ENCODE measurements at places on chromosomes 4 and X.

DNA sequence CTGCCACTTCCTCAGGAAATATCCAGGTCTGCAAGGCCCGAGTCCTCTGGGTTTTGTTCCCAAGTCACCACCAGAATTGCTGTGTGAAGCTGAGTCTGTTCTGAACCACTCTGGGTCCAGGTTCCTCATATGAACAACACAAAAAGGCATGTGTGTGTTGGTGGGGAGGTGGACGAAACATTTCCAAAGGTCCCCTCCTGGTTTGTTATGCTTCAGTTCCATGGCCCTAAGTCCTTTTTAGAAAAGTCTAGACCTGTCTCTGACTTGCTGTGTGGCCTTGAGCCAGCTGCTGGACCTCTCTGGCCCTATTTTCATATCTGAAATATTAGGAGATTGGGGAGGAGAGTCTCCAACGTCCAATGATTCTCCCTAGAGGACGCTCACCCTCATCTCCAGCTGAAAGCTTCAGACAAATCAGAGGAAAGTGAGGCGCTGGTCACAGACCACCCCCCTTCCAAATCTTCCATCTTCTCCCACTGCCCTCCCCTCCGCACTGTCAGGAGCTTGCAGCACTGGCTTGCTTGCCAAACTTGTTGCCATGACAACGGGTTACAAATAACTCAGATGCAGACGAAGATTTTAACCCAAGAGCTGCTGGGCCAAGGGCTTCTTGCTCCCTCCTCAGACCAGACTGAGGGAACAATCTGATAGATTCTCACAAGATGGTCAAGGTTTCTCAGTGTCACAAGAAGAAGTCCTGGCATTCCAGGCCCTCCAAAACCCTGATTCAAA, 64.5 kb downstream of the SMC1A start:
- no peak for DNase-seq

DNA sequence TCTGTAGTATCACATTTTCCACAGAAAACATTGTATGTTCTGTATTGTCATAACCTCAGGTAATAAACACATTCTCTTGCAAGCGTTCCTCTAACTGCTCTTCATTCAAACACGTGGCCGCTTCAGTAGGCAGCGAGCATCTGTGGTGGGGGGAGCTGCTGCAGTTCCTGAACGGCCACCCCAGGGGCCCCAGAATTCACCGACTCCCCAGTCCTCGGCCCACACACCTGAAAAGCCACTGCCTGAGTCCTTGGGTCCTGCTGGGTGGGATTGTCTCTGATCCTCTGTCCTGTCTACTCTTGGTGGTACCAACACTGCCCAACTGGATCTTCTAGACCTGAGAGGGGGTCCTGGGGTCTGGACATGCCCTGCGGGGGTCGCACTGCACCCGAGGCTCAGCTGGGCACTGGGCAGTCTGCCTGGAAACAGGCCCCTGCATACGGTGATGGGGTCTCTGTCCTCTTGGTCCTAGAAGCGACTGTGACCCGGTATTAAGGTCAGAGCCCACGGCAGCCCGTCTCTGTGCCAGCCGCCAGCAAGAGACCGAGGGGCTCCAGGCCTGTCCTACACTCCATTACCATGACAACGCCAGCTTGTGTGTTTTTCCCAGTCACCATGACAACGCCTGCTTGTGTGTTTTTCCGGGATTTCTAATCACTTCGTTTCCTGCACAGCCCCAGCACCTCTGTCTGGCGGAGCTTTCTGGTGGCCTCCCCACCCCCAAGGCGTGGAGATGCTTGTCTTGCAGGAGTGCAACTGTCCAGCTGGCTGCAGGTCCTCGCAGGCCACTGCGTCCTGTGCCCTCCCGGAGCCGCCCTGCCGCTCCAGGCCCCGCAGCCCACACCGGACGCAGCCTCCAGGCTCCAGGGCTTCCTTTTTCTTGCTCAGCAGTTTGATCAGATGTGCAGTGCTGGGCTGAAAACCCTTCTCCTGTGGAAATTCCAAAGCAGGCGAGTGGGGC, 16.0 kb downstream of the CTBP1 start:
- no peak for DNase-seq

DNA sequence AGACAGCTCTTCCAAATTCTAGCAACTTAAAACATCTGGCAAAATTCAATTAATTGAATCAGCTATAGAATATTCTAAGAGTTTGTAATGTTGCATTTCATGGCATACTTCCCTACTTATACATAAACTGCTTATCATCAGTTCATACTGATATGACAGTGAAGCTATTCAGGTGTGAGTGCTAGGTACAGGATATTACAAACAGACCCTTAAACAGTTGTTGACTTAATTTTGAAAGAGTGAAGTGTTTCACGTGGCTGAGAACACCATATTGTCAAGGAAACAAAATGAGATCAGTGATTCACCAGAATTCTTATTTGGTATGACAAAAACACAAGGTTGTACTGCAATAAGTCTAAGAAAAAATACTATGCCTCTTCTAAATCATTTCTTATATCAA, 27.4 kb downstream of the CENPU start:
- DNase-seq: no peak

DNA sequence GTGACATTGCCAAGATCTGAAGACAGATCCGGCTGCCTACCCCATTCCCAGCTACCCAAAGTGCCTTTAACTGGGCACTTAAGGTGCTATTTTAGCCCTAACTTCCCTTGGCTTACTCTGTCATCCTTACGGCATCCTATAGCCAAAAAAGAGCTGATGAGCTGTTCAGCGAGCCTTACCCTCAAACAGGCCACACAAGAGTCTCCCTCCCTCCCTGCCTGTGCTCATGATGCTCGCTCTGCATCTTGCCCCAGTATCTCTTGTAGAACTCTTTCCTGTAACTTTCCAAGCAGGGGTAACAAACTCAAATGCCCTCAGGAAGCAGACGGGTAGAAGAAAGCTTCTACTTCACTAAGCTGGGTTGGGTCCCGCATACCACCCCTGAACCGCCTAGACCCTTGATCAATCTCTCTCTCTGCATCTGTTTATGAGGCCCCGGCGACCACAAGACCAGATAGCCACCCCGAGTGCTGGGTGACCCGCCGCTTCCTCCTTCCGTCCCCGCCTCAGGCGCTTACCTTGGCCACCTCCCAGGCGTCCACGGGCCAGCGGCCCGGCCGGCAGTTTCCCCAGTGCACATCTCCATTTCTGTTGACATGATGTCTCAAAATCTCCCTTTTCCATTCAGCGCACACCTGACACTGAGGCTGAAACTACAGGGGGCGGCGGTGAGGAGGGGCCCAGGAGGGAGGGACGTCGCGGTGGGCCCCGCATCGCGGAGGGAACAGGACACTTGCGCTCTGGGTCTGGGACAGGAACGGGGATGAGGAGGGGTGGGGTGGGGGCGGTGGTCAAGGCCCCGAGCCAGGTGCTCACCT, 663 bp downstream of the CXorf38 start:
- no peak for DNase-seq

DNA sequence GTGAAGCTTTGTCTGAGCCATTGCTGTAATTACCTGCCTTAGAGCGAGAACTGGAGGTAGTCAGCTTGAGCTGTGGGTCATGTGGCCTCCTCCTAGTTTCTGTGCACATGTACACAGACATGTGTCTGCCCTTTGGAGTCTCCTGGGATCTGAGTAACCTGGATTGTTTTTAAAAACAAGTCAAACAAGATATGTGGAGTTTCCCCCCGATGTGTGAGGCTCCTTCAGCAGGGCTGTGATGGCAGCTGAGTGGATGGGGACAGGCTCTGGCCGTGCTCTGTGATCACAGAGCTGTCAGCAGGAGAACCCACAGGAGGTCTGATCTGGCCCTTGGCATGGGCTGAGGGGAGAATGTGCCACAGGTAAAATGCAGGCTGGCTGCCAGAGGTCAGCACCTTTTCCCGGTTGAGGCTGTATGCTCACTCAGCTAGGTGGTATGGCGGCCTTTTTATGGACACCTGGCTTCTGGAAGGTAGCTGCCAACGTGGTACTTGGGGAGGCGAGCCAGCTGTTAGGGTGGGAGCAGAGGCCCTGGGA, 38.4 kb downstream of the NOP14 start:
- no peak for DNase-seq

GRCh38 chr4:16289897-16290554, 63.8 kb upstream of the TAPT1 start:
- DNase-seq: no peak

DNA sequence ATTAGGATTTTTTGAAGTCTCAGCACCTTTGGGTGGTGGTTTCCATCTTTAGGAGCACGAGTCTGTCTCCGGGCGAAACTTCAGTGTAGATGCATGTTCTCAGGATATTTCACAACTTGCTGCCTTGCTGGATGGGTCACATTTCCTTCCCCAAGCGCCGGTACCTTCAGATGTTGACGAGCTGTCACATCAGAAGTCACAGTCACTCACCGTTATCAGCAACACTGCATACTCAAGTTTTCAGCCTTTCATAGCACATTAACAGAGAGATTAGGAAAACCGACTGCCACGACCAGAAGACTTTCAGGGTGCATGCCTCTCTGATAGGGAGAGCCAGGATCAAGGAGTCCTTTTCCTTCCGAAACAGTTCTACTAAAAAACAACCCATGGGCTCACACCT, 77.8 kb downstream of the SHROOM2 start:
- DNase-seq: no peak

DNA sequence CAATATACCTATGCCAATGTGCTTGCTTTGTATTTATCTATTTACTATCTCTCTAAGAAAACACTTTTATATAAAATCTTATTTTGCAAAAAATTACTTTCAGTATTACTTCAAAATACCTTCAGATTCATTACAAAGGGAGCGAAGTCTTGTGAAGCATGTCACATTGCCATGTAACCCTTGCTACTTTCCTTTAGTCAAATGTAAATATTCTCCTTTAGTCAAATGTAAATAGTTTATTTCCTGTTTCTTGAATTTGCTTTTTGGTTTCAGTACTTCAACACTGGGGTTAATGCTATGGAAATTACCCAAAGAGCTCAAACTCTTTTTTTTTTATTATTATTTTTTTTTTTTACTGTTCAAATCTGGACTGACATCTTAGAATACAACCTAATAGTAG, 383.3 kb downstream of the GRXCR1 start:
- no peak for DNase-seq

- DNase-seq: no peak
Observed at GRCh38 chr4:174912919-174913543, 5.1 kb upstream of the ADAM29 start.

DNA sequence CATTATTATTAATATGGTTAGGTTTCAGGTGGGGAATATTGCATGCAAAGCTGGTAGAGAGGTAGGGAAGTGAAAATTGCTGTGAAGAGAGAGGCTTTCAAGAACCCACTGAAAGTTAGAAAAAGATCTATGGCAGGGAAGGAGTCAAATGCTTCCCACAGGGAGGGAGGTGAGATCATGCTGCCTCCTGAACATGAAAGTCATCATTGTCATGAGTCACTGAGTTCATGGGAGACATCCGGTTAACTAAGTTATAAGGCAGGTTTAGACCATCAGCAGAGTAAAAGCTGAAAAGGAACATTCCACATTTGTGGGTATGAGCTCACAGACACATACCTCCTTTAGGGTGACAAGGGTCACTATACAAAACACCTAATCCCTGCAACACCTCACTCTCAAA, 16.2 kb downstream of the GATB start:
- DNase-seq: no peak

- no peak for DNase-seq
Observed at GRCh38 chr4:80145739-80146138, 51.6 kb upstream of the PRDM8 start.

GRCh38 chr4:132981611-132982010, 167.5 kb upstream of the PCDH10 start:
- DNase-seq: no peak

- no peak for DNase-seq
Observed at GRCh38 chrX:46117234-46117633, 428.0 kb downstream of the ZNF674 start.

DNA sequence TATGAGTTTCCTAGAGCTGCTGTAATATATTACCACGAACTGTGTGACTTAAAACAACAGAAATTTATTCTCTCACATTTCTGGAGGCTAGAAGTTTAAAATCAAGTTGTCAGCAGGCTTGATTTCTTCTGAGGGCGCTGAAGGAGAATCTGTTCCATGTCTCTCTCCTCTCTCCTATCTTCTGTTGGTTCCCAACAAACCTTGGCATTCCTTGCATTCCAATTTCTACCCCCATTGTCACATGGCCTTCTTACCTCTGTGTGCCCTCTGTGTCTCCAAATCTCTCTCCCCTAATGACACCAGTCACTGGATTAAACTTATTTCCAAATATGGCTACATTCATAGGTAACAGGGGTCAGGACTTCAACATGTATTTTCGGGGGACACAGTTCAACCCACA, 672.7 kb downstream of the RPA4 start:
- DNase-seq: no peak

- no peak for DNase-seq
Observed at GRCh38 chr4:112272292-112272691, 13.4 kb downstream of the TIFA start.

- DNase-seq: no peak
Observed at GRCh38 chr4:1356181-1356998, 9.4 kb downstream of the UVSSA start.
